Stimulated activated CD4-positive, alpha-beta T cell treated with anti-CD3 and anti-CD28 coated beads, Interleukin-1b, Interleukin-23, amount 100 ng/mL, for 48 hours (primary cell): ENCODE measurements at places on chromosomes 16 and 17.

DNA sequence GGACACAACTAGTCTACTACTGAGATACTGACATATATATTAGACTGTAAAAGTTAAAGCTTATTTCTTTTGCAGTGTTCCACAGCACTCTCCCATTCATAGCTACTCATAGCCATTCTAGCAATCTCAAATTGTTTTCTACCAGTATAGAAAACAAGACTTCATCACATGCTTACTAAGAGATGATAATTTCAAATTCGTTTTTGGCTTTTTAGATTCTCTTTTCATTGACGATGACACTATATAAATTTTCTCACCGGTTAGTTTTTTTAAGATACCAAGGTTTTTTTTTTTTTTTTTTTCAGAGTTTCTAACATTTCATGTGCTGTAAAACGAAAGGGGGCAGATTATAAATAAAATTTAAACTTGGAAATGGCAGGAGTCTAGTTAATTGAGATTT, 17.9 kb downstream of the IKZF3 start:
- no peak for DNase-seq

DNA sequence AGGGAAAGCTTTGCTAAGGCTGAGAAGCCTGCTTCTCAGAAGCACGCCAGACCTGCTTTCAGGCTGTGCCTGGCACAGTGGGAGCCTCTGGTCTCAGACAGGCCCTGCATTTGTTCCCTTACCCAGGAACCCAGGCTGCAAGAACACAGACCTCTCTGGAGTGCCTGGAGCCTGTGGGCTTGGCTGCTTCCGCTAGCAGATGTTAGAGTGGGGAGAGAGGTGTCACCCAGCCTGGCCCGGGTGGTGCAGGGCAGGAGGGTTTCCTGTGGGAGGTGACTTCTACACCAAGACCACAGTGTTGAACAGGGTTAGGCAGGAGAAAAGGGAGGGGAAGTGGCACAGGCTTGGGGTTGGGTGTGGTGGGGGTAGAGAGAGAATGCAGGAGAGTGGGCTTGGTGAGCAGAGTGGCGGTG, 35.8 kb upstream of the ADGRG1 start:
- peak; percentile 63 for DNase-seq

- DNase-seq: no peak
Observed at GRCh38 chr17:39107973-39108372, 43.5 kb downstream of the PLXDC1 start.

- no peak for DNase-seq
Observed at GRCh38 chr17:32318071-32318470, 23.9 kb downstream of the C17orf75 start.

- DNase-seq: no peak
Observed at GRCh38 chr16:57502048-57502775, 15.9 kb upstream of the DOK4 start.

DNA sequence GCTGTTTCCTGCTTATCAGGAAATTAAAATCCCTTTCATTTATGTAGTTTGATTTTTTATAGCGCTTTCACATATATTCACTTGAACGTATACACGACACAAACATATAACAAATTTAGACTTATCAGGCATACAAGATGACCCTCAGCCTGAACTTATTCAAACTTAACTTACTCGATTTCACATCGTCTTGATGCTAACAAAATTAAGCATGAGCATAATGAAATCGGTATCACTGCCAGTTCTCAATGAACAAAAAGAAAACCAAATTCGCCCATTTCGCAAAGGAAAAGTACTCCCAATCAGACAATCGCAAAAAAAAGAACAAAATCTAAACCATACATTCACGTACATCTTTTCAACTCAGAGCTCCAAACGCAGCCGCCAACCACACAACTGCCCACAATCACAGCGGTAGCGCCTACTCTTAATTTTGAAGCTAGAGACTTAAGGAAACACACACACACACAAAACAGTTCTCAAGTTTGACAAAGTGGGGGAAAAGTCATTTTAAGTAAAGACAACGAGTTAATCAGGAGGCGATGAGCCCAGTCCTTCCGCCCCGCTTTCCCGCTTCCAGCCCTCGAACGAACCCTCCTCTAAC, 1.1 kb downstream of the GJC1 start:
- no peak for DNase-seq

GRCh38 chr17:40178021-40178601, 841 bp downstream of the RAPGEFL1 start:
- no peak for DNase-seq

GRCh38 chr16:50244504-50245416, 21.6 kb upstream of the ADCY7 start:
- no peak for DNase-seq

GRCh38 chr17:43860927-43861622, 14.1 kb downstream of the CD300LG start:
- DNase-seq: no peak

- DNase-seq: peak; percentile 73
Observed at GRCh38 chr17:39939588-39940419, 12.3 kb downstream of the LRRC3C start.

- no peak for DNase-seq
Observed at GRCh38 chr16:78987666-78988065, 612.9 kb downstream of the MAF start.

GRCh38 chr17:2406271-2406902, 5.5 kb upstream of the MNT start:
- DNase-seq: no peak

DNA sequence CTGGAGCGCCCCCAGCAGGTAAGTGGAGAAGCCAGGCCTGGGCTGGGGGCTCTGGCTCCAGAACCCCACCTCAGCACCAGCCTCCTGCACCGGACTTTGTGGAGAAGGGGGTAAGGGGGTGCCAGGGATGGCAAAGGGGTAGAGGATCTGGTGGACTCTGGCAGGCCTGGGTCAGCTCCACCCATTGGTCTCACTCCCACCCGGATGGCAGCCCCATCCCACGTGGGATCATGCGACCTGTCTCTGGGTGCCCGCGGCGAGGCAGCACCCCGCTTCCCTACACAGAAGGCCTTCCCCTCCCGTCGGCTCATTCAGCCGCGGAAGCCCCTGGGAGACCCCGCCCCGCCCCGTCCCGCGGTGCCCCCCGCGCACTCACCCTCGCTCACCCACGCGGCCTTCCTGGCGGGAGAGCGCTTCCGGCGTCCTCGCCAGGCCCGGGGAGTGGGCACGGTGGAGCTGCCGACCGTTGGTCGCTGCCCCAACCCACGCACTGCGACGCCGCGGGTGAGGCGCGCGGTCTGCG, 498 bp upstream of the PLEKHG4 start:
- peak; percentile 52 for DNase-seq

- no peak for DNase-seq
Observed at GRCh38 chr16:12356632-12357340, 380.3 kb downstream of the SNX29 start.

DNA sequence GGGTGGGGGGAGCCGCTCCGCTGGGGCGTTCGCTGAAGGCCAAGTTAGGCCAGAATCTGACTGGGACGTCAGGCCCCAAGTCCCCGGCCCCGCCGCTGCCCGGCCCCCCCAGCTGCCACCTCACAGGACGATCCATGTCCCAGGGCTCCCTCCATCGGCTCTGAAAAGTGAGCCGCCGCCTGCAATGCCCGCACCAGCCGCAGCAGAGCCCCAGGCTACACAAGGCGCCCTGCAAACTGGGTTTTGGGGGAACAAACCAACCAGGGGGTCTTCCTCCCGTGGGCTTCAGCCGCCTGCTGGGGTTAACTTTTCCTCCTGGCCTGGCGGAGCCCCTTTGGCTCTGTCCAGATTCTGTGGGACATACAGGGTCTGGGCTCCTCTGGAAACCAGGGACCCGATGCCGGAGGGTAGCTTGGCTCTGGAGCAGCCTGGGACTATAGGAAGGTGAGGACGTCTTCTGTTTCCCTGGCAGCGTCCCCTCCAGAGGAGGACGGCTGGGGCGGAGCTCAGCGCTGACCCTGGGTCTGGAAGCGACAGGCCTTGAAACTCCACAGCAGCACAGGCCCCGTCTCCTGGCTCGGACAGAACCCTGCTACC, 835 bp downstream of the NME4 start:
- DNase-seq: peak; percentile 40

DNA sequence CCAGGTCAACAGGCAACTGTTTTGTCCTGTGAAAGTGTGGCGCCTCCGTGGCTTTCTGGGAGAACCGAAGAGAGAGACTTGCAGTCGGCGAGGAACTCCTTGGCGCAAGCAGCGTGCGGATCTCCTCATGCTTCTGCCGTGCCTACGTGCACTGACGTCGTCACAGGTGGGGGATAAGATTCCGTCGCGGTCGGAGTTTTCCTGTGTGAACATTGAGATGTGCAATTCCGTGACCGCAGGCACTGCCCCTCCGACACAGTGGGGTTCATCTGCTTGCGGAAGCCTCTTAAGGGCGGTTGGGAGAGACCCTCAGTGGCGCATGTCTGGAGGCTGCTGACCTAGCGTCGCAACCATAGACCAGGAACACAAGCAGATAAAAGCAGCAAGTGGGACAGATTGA, 212.3 kb upstream of the CHMP6 start:
- DNase-seq: no peak

- DNase-seq: no peak
Observed at GRCh38 chr16:17229766-17230165, 241.0 kb downstream of the XYLT1 start.

GRCh38 chr17:79799538-79800324, 2.9 kb upstream of the CBX8 start:
- DNase-seq: no peak

- no peak for DNase-seq
Observed at GRCh38 chr17:33459078-33459940, 166.2 kb upstream of the ASIC2 start.

GRCh38 chr17:80261895-80262279, 1.2 kb downstream of the RNF213 start:
- no peak for DNase-seq

DNA sequence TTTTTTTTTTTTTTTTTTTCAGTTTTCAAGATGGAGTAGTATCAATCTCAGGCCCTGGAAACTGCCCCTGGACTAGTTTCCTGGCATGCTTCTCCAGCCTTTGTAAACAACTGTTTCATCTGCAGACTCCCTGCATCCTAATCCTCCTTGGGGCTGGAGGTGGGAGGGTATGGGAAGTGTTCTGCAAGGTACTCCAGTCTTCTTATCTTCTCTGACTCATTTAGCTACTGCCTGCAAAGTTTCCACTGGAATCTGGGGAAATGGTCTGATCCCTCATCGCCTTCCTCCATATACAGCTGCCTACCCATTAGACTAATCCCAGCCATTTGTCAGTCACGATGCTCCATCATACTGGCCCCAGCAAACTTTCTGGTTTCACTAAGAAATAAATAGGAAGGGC, 21.5 kb downstream of the COPZ2 start:
- DNase-seq: no peak

GRCh38 chr17:63694950-63695773, 4.8 kb downstream of the LIMD2 start:
- DNase-seq: no peak

DNA sequence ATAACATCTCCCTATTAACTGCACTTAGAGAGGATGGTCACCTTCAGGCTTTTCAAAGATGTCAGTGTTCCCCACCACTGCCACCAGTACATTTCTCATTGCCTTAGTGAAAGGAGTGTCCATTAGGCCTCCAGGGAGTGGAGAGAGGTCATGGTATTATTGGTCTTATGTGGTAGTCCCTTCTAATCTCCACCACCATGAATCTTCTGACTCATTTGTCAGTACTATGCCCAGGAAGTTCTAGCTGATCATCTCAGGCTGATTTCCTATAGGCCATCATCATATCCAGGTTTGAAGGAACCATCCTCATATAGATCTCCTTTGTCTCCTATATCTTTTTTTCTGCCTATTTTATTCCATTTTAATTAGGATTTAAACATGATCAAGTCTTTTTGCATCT, 221.5 kb downstream of the CYB561 start:
- no peak for DNase-seq

GRCh38 chr16:74455619-74456289, 34.5 kb upstream of the CLEC18B start:
- no peak for DNase-seq

- no peak for DNase-seq
Observed at GRCh38 chr17:14330492-14330962, 29.6 kb downstream of the HS3ST3B1 start.

DNA sequence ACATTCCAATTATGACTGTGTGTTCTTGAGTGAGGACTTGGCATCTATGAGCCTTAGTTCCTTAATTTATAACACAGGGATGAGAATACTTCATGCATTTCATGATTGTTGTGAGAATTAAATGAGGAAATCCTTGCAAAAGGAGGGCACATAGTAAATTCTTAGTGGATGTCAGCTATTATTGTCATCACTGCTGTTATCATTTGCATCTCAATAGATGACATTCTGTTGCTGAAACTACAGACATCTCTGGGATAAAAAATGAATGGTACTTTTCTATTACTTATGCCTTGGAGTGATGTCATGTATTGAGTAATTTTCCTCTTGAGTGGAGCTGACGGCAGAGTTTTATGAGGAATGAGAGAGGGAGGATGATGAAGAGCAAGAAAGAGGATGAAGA, 184.4 kb upstream of the CDH11 start:
- no peak for DNase-seq

DNA sequence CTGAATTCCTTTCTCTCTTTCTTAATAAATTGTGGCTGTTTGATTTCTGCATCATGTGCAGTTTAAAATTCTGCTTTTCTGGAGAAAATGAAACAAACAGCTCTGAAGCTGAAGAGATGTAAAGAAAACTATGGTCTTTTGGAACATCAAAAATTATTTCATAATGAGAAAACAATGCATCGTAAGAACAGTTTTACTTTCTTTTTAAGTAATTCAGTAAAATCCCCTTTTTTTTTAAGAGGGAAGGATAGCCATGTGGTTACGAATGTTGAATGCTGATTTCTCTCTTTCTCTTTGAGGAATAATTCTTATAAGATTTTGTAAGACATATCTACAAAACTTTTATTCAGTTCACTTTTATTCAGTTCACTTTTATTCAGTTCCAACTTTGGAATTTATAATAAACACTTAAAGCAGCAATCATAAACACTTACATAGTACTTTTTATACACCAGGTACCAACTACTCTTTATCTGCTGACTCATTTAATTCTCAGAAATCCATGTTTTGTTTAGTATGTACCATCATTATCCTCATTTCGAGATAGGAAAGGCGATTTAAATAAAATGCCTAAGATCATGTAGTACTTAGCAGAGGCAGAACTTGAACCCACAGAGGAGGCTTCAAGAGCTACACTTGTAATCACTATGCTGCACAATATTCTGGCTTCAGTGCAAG, 26.6 kb downstream of the CNTNAP4 start:
- no peak for DNase-seq

GRCh38 chr17:63842173-63842539, 329 bp downstream of the SMARCD2 start:
- DNase-seq: no peak

- DNase-seq: peak; percentile 48
Observed at GRCh38 chr16:69494991-69495392, 70.6 kb downstream of the CYB5B start.
